ENCODE measurements at places on chromosomes 13 and 19. TPM values are rescaled to one million over a fixed set of nuclear protein-coding genes. Genes with fewer than 3 reads are reported as not detected.

Gene ZNF177
- polyA plus RNA-seq, result 0.27 TPM

Gene CYP2A6
- polyA plus RNA-seq, result not detected

Gene TUBB4A
- 0.53 TPM for polyA plus RNA-seq

Gene STOML3
- polyA plus RNA-seq, result not detected

Gene ARID3A
- polyA plus RNA-seq, result 6.2 TPM

Gene PARP4
- polyA plus RNA-seq, result 33.0 TPM

Gene SPRED3
- 2.7 TPM for polyA plus RNA-seq

Gene C3
- 9.5 TPM for polyA plus RNA-seq

Gene LRRC63
- polyA plus RNA-seq, result not detected

Gene CTU1
- polyA plus RNA-seq, result 2.7 TPM

Gene KCNJ14
- 0.27 TPM for polyA plus RNA-seq

Gene LGI4
- polyA plus RNA-seq, result 14.5 TPM

Gene MIER2
- 18.9 TPM for polyA plus RNA-seq

Gene CRX
- not detected for polyA plus RNA-seq

Gene CYP2F1
- polyA plus RNA-seq, result not detected

Gene USHBP1
- polyA plus RNA-seq, result 2.0 TPM

GRCh38 chr13:41520660-41521630 is 63.6 kb downstream of the RGCC start:
- DNase-seq, result no peak

- peak; percentile 52 for DNase-seq
Measured at GRCh38 chr13:105410602-105411001, 1124.9 kb downstream of the EFNB2 start.

DNA sequence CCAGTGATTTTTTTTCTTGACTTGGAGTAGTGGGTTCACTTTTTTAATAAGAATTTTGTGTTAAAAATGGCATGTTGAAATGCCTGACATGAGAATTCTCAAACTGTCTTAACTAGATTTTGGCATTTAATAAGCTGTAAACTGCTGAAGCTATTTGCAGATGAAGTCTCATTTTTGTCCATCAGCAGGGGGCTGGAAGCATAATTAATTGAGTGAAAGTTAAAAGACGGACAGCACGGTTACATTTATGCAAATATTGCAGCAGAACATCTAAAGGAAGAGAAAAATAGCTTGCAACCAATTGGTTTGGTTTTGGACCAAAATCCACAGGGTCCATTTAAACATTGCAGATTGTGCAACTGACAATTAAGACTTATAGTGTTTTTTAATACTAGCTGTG is 837.3 kb upstream of the KLHL1 start:
- DNase-seq, result no peak

- DNase-seq, result no peak
Measured at GRCh38 chr13:26412936-26413716, 144.4 kb upstream of the WASF3 start.

GRCh38 chr19:13093407-13094105 is 9.1 kb downstream of the LYL1 start:
- peak; percentile 85 for DNase-seq

- DNase-seq, result no peak
Measured at GRCh38 chr19:17048885-17049453, 22.4 kb upstream of the CPAMD8 start.

DNA sequence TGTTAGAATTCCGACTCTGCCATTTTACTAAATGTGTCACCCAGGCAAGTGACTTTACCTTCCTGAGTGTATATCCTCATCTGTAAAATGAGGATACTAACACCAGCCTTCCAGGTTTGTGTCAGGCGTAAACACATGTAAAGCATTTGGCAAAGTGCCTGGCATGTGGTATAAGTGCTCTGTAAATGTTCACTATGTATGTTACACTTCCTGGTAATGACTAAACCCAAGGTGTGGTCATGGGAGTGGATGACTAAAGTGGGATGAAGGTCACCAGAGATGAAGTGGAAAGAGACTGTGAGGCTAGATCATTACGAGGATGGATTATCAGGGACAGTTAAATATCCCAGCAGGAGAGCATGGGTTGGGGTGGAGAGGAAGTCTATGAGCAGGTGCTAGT is 25.6 kb downstream of the DEDD2 start:
- peak; percentile 99 for DNase-seq

- DNase-seq, result no peak
Measured at GRCh38 chr13:37382146-37382545, 216.4 kb downstream of the POSTN start.

DNA sequence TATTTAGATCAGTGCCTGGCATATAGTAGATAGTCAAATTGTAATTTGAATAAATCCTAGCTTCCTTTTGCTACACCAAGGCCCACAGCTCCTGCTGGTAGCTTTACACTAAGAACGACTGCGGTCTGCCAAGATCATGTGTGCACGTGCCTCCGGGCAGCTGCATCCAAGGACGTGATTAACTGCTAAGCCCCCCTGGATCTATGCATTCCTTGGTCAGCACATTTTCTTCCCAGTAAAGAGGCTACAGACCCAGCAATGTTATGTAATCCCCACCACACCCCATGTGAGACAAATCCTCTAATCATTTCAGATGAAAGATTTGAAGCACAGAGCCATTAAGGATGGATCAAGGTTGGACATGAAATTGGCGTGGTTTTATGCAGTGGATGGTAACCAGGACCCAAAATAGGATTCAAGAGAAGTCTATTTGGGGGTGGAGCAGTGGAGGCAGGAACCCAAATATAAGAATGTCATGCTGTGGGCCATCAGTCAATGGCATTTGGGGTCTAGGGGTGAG is 65.2 kb upstream of the PEG3 start:
- no peak for DNase-seq

GRCh38 chr13:82341116-82341515 is 1541.2 kb downstream of the SLITRK1 start:
- DNase-seq, result no peak

GRCh38 chr19:40191836-40192646 is 815 bp downstream of the MAP3K10 start:
- DNase-seq, result peak; percentile 52

GRCh38 chr19:27906081-27906480 is 1306.9 kb downstream of the UQCRFS1 start:
- no peak for DNase-seq

- DNase-seq, result no peak
Measured at GRCh38 chr19:53657778-53658177, 26.0 kb downstream of the DPRX start.

DNA sequence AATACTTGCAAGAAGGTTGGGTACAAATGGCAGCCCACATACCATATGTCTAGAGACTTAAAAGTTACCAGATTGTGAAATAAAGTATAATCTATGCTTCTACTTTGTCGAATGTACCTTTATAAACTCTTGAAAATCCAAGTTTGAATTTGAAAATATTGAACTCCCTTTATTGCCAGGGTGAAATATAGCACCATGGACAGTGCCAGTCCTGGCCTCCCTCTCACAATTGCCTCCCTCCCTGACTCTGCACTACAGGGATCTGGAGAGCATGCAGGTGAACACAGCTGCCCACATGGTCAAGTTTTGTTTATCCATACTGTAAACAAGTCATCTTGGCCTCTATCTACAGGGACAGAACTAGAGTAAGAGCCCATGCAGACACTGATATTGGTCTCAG is 394.1 kb upstream of the SLITRK6 start:
- DNase-seq, result no peak

DNA sequence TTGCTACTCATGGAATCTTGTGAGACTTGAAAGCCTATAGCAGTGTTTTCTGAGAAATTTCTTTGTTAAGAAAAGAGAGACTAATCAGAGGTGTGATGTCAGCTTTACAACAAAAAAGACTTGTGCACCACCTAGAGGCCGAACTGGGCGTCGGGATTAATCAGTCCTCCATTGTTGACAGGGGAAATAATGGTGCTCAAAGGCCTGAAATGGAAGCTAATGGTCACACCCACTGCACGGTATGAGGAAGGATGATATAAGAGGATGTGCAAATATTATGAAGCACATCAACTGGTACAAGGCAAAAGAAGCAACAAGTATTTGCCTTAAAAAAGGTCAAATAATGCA is 480.2 kb upstream of the MIR17HG start:
- peak; percentile 79 for DNase-seq

- DNase-seq, result no peak
Measured at GRCh38 chr19:12265921-12266704, 28.6 kb downstream of the ZNF44 start.

DNA sequence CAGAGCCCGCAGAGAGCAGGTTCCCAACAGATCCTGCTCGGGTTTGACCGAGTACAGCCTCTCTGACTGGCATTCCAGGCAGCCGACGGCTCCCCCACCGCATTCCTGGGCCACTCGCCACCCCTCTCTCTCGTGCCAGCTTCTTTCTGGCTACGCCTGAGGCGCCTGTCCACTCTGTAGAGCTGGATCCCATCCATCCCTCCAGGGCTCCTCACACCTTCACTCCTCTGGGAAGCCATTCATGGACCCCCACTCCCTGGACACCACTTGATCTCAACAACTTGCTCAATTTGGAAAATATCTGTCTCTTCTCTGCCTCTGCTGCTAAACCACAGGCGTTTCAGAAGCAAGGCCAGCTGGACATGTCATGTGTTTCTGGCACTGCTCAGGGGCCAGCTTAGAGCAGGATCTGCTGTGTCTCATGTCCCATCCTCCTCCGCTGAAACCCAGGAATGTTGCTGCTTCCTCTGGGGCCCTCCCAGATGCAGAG is 30.6 kb upstream of the ATP1A3 start:
- DNase-seq, result no peak

GRCh38 chr13:33918199-33918932 is 100.4 kb downstream of the RFC3 start:
- DNase-seq, result no peak

- no peak for DNase-seq
Measured at GRCh38 chr13:87889254-87889653, 218.1 kb downstream of the SLITRK5 start.

DNA sequence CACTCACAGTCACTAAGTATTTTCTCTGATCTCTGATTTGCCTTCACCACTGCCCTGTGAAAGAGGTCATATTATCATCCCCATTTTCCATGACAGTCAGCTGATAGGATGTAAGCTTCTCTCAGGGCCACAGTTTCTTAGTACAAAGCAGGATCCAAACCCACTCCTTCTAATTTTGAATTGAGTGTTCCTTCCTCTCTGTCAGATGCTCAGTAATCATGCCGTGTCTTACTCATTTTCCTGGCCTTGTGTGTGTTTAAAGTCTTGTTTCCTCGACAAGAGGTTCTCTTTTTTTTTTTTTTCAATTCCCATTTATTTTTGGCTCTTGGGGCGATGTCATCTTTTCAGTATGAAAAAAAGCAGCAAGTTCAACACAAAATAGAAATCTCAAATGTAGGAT is 72.3 kb downstream of the NAA16 start:
- DNase-seq, result no peak

DNA sequence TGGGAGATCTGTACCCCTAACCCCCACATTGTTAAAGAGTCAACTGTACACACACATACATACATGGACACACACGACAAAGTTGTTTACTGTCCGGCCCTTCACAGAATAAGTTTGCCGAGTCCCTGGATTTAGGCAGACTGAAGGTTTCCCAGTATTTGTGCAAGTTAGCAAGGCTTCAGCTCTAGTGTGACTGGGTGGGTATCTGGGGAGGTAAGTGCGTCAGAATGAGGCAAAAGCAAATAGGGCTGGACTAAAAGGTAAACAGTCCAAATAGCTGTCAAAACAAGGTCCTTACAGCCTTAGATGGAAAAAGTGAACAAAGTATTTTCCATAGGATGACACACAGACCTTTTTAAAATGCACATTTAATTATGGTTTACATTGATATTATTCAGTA is 228.4 kb upstream of the UFM1 start:
- no peak for DNase-seq

GRCh38 chr19:33954686-33955085 is 158.0 kb downstream of the KCTD15 start:
- no peak for DNase-seq

GRCh38 chr13:33014291-33014690 is 1.9 kb upstream of the KL start:
- DNase-seq, result no peak

DNA sequence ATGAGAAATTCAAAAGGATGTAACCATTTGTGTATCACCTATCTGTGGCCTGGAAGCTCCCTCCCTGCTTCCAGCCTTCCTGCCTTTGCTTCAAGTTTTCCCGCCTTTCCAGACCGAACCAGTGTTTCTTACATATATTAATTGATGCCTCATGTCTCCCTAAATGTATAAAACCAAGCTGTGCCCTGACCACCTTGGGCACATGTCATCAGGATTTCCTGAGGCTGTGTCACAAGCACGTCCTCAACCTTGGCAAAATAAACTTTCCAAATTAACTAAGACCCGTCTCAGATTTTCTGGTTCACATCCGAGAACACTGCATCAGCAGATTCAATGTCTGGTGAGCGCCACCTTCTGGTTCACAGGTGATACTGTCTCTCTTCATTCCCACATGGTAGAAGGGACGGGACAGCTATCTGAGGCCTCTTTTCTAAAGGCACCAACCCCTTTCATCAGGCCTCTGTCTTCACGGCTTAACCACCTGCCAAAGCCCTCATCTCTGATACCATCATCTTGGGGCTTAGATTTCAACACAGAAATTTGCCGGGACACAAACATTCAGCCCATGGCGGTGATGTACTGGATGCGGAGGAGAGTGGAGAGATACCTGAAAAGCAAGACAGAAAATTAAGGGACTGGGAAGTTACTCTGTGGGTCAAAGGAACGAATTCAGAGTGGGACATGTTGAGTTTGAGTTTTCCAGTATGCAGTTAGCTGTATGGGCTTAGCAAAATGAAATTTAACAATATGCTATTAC is 58.7 kb upstream of the PABPC3 start:
- DNase-seq, result peak; percentile 57

DNA sequence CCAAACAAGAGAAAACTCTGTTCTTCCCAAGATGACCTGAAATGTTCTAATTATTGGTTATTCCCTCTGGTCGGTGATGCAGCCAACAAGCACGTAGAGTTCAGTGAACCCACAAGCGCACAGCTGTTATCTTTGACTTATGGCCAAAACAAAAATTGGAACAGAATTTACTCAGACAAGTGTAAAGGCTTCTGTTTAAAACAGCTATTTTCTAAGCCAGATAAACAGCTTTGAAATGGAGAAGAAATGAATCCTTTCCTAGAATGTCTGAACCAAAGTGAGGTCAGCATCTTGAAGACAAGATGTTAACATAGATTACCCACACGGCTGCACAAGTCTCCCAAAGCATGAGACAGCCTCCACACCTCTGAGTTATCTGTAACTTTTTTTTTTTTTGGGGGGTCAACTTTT is 669.2 kb downstream of the DIAPH3 start:
- DNase-seq, result no peak

DNA sequence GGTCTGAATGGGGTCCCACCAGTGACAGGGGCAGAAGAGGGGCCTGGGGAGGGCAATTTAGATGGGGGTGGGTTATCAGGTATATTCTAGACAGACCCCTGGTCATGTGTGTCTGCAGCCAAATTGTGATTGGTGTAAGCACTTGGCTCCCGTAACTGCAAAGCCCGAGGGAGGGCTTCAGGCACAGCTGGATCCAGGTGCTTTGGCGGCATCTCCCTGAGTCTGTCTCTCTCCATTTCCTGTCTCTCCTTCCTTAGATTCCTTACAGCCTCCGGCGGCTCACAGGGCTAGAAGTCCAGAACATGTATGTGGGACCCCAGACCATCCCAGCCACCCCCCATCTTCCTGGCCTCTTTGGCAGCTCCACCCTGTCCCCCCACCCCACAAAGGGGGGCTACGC is 31.4 kb downstream of the DHX34 start:
- no peak for DNase-seq

Measured in small intestine (tissue), 16 donors.